Inflammatory macrophage (primary cell): ENCODE measurements at places on chromosomes 1 and 21.
A peak's percentile ranks its signal among the peaks of the same experiment; 100 is the strongest.

DNA sequence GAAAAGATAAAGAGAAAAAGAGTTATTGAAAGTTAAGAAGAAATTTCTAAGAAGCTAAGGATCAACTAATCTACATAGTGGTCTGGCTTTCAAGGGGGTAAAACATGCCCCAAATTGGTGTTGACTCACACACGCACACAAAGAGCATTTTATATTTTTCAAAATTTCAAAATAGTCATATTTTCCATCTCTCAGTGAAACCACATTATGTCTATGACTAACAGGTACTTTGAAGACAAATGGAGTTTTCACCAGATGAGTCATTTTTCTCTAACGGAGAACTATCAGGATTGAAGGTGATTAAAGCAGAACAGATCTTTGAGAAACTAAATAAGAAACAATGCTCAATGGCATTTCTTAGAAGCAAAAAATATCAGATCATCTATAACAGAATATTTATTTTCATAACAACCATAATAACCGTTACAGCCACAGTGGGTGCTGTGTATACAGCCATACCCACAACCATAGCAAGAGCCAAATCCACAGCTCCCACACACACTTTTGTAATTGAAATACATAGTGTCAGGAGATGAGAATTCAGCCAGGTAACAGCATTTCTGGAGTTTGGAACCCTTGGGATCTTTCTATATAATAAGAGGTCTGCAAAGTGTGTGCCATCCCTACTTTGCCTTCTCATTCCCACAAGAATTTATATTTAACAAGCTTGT is at the start of gene KRTAP21-3:
Gene KRTAP21-3 (minus strand): TSS at position 539 of the 671 bp plus-strand sequence. CDS start 18 bp downstream, at position 521.
- no peak for DNase-seq

- DNase-seq: peak; percentile 62
Measured at GRCh38 chr1:175154629-175155472, 37.7 kb downstream of the KIAA0040 start.

DNA sequence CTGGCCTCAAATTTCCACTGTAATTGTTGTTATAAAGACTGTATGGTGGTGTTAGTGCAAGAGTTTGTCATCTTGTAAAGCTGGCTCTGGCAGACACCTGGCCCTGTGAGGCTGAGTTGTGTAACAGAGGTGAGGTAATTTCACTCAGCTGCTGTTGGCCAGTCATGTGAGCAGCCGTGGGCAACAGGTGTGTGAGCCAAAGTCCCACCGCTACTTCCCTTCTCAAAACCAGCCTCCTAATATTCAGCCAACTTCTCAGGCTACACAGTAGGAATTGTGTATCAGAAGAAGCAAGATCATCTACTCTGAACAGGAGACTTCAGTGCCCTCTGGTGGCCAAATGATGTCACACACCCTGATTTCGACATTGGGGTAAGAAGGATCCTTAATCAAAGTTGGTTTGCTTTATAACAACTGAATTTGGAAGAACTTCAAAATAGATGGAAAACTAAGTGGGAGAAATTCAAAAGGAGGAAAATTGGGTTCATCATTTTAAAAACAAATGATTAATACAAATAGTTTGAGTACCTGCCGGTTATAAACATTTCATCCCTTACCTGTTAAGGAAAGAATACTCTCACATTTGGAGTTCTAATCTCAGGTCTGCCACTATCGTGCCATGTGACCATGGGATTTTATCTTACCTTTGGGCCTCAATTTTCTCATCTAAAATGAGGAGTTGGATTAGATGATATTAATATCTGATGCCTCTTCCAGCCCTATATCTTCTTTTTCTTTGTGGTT is 2.6 kb upstream of the CREG1 start:
- peak; percentile 91 for DNase-seq

- DNase-seq: no peak
Measured at GRCh38 chr1:38527373-38527966, 332.1 kb downstream of the RRAGC start.

DNA sequence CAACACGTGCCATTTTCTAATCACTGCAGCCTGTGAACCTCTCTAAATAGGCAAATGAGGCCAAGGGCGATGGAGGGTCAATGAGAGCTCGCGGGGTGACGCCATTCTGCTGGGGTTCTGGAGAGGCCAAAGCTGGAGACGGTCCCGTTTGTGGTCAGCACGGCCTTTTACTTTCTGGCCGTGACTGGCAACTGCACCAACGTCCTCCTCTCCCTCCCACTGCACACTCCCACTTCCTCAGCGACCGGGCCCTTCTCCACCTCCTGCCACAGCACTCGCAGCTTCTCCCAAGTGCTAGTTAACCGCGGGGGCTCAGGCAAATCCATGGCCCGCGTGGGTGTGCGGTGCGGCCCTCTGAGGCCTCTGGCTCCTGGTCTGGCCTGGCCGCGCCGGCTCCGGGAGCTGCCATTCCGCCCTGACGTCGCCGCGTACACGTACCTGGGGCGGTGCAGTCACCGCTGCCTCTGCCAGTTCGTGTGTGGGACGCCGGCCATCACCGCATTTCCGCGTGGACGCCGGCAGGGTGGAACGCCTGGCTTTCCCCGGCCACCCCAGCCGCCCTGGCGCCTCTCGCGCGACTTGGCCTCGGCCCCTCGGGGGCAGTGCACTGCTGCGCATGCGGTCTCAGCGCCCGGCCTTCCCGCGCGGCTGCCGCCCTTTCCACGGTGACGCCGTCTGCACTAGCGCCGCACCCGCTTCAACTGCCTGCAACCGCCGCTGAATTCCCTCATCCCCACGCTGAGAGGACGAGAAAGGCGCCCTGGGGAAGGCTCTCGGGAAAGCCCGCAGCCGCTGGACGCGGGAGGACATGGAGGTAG is 18.2 kb downstream of the OR2C3 start:
- peak; percentile 4 for DNase-seq

GRCh38 chr1:218383681-218384080 is 38.5 kb downstream of the TGFB2 start:
- no peak for DNase-seq

- DNase-seq: no peak
Measured at GRCh38 chr1:145863282-145864018, 4.6 kb upstream of the PIAS3 start.

GRCh38 chr1:112524986-112525385 is 16.2 kb downstream of the WNT2B start:
- no peak for DNase-seq

GRCh38 chr1:184291701-184292100 is 95.1 kb upstream of the C1orf21 start:
- DNase-seq: no peak

DNA sequence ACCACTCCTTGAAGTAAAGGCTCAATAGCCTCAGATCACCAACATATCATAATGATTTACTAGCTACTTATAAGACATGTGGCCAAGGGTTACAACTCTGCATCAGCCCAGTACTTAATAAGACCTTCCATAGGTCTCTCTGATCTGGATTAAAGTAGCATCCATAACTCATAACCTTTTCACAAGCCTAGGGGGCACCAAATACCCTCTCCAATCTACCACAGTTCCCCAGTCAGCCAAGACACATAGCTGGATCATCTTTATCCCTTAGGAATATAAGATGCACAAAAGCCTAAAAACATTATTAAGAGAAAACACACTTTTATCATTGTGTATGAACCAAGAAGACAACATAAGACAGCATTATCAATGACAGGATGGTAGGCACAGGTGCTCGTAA is 22.1 kb downstream of the SSX2IP start:
- no peak for DNase-seq
